ENCODE measurements at places on chromosomes 3 and 15.
A peak's percentile ranks its signal among the peaks of the same experiment; 100 is the strongest.

DNA sequence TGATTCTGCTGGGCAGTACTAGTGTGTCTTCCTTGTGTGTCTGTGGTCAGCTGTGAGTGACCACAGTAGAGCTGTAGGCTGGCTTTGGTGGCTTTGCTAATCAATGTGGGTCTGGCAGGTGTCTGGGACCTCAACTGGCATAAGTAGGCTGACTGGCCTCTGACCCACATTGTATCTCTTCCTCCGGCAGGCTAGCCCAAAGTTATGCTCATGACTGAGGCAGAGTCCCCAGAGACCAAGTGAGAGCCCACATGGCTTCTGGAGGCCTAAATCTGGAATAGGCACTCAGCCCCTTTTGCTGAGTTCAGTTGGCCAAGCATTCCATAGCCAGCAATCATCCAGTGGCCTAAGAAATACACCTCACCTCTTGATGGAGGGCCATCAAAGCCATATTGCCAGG is 289.1 kb upstream of the SUCLG2 start:
- DNase-seq: no peak

- DNase-seq: no peak
Measured at GRCh38 chr3:98680723-98681122, 82.4 kb upstream of the ST3GAL6 start.

GRCh38 chr15:98195796-98196195 is 235.3 kb downstream of the ARRDC4 start:
- no peak for DNase-seq

DNA sequence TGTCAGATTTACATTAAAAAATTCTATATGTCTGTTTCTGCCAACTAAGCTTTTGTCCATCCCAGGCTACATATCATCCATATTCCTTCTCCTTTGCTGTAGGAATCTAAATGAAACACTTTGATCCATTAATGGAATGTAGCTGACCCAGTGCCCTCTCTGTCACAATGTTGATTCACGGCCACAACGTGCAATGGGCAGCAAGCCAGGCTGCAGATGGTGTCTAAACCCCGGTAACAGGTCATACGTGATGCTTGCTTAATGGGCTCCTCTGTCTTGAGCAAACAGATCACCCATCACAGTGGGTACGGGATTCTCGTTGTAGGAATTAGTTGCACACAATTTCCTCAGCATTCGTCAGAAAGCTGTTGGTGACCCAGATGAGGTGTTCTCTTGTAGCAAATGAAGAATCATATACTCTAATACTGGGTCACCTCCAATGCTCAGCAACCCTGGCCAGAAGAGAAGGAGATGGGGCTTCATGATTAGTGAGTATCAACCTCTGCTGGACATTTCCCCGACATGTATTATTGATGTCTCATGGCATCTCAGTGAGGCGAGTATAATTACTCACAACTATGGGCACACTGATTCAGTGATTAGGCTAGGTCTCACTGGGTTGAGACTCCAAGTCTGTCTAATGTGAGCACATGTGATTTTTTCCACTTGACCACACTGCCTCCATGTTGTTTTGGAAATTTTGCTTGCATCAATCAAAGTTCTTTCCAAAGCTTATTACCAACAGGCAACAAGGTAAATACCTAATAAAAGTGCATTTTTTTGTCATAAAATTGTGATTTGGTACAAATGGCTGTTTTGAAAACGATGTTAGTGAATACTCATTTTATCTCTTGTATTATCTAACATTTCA is 12.9 kb upstream of the DCBLD2 start:
- no peak for DNase-seq

GRCh38 chr15:74302821-74303359 is 64.6 kb downstream of the CYP11A1 start:
- DNase-seq: peak; percentile 72

DNA sequence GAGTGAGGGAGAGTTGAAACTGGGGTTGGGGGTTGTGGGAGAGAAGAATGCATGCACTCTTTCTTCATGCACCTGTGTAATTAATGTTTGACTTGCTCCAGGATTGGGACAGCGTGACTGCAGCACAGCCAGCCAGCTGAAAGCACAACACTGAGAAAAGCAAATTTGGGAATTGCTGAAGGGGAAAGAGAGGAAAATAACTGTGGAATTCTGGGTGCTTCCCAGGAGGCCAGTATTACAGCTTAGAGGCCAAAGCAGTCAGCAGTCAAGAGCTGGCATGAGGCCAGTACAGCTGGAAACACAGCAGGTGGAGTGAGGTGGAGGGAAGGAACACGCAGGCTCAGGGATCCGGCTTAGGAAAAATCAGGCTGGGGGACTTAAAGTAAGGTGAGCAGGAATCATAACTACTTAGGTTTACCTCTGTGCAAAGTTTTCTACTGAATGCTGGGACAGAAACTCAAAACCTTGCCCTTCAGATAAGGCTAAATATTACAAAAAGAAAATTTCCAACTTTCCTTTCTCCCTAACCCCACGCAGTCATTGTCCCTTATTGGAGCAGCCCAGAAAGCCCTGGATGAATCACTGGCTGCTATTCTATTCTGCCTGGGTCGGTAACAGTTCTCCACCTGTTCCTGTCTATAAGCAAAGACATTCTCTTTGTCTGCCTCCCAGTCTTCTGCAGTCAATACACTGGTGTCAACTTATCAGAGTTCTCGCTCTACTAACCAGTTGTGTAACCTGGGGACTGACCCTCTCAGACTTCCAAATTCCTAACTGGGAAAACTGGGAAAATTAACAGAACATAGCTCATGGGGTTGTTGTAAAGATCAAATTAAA is 167.2 kb downstream of the MAGI1 start:
- DNase-seq: no peak

- DNase-seq: no peak
Measured at GRCh38 chr3:183435661-183436060, 7.2 kb upstream of the MCF2L2 start.

- DNase-seq: no peak
Measured at GRCh38 chr15:29046281-29046810, 160.6 kb downstream of the APBA2 start.

- DNase-seq: no peak
Measured at GRCh38 chr3:172106989-172107388, 67.6 kb downstream of the FNDC3B start.

DNA sequence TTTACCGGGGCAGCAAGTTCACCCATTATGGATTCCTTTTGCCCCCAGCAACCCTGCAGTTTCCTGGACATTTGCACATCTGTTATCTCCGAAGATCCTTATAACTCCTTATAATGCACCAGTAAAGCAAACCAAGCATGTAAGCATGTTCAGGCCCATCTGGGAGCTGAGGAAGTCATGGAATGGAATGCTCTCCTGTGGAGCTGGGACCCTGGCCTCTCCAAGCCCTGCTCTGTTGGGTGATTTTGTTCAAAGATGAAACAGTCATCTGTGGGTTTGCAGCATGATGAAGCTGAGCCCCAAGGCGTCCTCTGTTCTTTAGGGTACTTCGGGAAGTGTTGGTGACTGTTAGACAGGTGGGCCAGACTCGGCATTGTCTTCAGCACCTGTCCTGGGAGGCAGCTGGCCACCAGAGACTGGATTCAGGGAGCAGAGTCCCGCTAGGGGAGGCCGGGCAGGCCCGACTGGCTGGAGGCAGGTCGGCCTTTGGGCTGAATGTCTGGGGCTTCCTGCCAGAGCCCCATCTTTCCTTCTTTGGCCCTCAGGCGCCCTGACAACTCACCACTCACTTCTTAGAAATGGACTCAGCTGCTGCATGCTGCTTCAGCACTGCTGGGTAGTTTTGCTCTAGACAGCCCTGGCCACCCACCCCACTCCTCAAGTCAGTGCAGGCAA is 3.9 kb downstream of the DNAH1 start:
- no peak for DNase-seq

All from AG20443 (cell line).